Omental fat pad (tissue), 4 donors: ENCODE measurements at places on chromosomes 4 and X.

DNA sequence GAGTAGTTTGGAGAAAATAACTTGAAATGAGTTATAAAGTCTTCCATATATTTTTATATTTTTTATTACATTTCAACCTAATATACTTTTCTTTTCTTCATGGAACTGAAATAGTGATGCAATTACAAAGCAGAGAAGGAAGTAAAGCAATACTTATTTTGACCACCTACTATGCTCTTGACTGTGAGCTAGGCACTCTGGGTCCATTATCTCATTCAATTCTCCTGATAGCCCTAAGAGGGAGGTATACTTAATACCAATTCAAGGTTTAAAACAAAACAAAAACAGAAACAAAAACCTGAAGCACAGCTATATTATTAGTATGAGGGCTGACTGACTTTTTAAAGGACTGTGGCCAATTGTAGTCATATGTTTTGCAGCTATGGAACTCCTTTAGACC is 193.5 kb downstream of the MAD2L1 start:
- DNase-seq, result no peak

GRCh38 chr4:78299565-78299972 is 242.4 kb downstream of the FRAS1 start:
- no peak for DNase-seq

GRCh38 chrX:26651755-26652154 is 435.8 kb downstream of the MAGEB5 start:
- no peak for DNase-seq

- DNase-seq, result no peak
Measured at GRCh38 chrX:19616959-19617358, 101.7 kb upstream of the MAP3K15 start.

GRCh38 chr4:159787901-159788300 is 685.0 kb downstream of the RAPGEF2 start:
- DNase-seq, result no peak

DNA sequence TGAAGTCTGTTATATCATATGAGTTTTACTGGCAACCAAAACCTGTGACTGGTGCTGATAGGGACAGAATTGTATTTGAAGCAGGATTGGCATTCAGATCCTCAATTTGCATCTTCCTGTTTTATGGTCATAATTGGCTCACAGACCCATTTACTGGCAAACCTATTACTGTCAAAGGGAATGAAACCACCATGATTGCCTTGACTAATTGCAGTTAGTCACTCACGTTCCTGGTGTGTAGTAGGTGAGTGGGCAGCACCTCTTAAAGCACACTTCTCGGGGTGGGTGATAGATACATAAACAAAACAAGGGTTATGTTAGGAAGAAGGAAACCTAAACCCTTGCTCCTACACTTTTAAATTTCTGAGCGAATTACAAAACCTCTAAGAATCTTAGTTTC is 81.0 kb downstream of the PPEF2 start:
- no peak for DNase-seq

DNA sequence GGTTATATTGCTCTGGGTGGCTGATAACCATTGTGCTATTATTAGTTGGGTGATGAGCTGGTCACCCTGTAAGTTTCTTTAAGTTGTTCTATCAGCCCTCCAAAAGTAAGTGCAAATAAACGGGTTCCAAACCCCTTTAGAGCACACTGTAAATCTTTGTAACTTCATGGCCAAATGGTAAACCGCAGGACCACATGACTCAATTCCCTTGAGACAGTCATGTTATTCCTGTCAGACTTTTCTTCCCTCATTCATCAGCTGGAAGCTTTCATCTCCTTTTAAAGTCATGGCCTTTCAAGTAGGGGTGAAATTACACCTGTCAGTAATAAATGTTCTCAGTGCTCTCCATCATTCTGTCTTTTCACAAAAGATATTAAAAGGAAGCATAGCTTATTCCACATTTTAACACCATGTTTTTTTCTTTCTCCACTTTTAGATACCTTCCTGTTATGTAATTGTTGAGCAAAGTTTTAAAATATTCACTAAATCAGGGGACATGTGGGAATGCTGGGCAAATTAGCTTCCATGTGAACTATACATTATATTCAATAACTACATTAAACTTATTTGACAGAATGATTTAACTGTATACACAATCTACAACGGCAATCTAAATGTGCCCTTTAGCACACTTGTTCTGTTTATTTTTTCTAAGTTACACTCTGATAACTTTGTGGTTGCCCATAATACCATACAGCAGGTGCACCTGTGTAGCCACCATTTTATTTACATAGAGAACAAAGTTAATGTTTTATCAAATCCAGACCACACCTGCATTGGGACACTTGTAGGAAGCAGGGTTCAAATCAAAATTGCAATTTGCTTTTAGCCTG is 275.5 kb downstream of the CFAP299 start:
- no peak for DNase-seq

- no peak for DNase-seq
Measured at GRCh38 chr4:126264839-126265238, 950.1 kb downstream of the FAT4 start.

DNA sequence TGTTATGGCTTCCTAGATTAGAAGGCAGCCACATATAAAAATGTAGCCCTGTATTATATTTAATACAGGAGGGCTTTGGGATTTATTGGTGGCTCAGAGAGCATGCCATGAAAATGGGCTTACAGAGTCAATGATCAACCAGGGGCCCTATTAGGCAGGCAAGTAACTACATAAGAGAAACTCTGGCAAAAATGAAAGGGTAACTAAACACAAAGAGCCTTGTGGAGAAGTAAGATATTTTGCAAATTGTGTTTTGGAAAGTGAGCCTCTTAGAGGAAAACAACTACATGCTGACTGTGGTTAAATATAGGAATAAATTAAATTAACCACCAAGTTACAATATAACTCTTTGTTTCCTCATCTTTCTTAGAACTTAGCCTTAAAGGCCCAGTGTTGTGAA is 5.5 kb downstream of the SAT1 start:
- no peak for DNase-seq

- no peak for DNase-seq
Measured at GRCh38 chrX:47215291-47215900, 3.1 kb upstream of the CDK16 start.

DNA sequence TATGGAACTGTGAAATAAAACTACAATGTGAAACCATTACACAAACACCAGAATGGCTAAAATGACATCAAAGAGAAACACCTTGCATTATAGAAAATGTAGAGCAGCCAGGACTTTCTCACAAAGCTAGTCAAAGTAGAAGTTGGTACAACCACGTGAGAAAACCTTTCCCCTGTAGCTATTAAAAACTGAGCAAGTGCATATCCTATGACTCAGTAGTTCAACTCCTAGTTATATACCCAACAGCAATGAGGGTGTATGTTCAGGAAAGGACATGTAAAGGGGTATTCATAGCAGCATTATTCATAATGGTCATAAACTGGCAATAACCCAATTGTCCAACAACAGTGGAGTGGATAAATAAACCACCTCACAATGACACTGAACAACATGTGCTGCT is 177.5 kb upstream of the NUDT10 start:
- DNase-seq, result no peak

- DNase-seq, result no peak
Measured at GRCh38 chrX:37651921-37652452, 33.6 kb upstream of the XK start.

- no peak for DNase-seq
Measured at GRCh38 chrX:88883200-88883599, 136.2 kb downstream of the CPXCR1 start.

GRCh38 chr4:10115271-10115796 is 1.3 kb downstream of the WDR1 start:
- DNase-seq, result no peak

GRCh38 chrX:107619885-107620322 is 8.4 kb upstream of the PRPS1 start:
- no peak for DNase-seq

GRCh38 chr4:14926368-14926767 is 75.9 kb upstream of the CPEB2 start:
- DNase-seq, result no peak

DNA sequence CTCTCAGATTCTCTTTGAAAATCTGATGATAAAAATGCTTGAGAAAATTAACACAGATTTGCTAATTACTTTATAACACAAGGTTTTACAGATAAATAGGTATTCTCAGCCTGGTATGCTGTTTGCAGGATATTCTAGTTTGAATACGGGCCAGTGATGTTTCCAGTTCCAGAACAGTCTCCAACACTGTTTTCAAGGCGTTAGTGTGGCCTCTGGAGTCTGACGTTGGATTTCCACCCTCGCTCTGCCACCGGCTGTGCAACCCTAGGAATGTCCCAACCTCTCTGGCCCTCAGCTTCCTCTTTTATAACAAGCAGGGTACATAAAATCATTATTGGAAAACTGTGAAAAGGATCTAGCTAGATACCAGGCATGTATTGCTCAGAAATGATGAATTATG is 23.8 kb upstream of the CYP4V2 start:
- no peak for DNase-seq

DNA sequence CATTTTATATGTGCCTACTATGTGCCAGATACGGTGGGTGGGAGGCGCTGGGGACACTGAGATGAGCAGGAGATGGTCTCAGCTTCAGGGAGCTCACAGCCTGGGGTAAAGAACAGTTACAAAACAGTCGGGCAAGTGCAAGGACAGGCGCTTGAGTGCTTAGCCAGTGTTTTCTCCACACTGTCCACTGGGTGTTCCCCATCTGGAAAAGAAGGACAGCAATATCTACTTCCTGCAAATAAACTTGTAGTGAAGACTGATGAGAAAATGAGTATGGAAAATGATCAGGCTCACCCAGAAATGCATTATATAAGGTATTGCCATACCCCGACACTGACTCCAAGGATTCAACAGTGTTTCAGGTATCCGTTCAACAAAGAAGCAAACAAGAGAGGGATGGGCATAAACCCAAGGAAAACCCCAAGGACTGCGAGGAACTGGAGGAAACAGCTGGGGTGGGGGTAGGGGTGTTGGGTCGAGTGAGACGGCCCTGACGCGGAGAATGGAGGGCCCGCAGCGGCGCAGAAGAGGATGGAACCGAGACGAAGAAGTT is 835 bp downstream of the TMEM185A start:
- DNase-seq, result no peak

- no peak for DNase-seq
Measured at GRCh38 chr4:140875746-140876452, 119.7 kb upstream of the TBC1D9 start.

- DNase-seq, result no peak
Measured at GRCh38 chr4:176919631-176920030, 126.9 kb upstream of the VEGFC start.

DNA sequence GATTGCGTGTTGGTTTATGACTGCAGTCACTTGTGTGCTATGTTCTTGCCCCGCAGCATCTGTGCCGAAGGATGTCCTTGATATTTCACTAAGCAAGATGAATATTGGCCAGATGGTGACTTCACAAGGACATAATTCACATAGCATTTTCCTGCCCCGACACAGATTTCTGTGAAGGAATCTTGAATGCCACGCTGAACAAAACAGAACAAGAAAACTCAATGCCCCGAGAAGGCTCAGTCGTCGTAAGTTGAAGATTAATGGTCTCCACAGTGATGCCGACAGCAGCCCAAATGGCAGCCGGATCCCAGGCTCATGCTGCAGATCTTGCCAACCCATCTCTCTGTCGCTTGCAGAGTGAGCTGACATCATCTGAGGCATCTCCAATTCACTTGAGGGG is 145.9 kb downstream of the CPEB2 start:
- DNase-seq, result no peak

DNA sequence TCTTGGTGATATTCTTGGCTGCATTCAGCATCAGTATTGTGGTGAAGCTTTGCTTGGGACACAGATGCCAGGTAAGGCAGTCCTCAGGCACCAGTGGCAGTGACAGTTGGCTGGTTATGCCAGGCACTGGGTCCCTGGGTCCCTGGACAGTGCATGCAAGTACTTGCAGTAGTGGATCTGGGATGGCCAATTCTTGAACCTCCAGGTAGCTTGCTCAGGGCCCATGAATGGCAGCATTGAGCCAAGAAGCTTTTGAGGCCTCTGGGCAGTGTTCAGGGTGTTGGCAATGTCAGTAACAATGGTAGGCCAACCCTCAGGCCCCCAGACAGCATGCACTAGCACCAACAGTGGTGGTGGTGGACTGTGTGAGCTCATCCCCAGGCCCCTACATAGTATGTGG is 106.8 kb upstream of the ANXA10 start:
- no peak for DNase-seq

DNA sequence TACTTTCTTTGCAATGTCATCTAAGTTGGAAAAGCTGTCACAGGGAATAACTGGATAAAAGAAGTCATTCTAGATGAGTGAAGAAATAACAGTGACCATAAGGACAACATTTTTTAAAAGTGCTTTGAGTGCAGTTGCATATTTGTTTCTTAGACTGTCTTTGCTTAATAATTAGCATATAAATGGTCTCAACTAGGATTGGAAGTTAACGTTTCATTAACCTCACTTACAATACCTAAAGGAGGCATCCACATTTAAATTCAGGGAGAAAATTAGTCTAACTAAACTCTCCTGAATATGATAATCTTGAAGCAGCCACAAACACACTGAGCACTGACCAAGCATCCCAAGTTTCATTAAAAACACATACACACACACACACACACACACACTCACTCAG is 780.7 kb downstream of the PCDH18 start:
- no peak for DNase-seq

DNA sequence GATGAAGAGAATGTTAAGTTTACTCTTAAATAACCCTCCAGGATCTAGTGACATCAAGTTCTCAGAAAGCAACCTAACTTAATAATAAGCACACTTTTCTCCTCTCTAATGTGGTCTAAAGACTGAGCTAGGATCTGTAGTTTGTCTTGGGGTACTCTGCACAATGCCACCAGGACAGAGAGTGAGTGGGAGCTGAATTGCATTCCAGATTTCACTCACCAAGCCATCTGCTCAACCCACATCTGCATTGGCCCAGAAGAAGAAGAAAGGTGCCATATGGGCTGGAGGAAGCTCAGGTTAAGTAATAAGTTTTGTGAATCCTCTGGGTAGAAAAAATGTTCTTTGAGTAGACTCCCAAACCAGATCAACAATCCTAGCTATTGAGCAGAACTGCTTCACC is 384.6 kb downstream of the PPP3CA start:
- no peak for DNase-seq

DNA sequence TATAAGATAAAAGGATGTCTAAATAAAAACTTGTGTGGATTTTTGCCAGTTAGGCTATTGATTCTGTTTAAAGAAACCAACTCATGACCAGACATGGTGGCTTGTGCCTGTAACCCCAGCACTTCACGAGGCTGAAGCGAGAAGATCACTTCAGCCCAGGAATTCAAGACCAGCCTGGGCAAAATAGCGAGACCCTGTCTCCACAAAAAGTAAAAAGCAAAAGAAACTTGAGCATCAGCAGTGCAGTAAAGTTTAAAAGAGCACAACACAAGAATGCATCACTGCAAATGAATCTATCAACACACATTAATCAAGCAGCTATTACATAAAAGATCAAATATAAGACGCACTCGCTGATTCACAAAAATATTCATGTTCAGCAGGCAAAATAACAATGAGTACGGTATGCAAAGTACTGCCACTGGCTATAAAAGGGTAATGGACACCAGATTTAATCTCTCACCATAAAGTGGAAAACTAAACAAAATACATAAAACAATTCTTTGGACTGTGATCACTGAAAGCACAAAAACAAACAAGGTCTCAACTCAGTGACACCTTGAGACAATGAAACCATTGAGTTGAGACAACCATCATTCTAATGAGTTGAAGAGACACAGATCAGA is 41.3 kb downstream of the LRBA start:
- no peak for DNase-seq
